ENCODE measurements at places on chromosomes 1 and 21.

GRCh38 chr1:167132301-167133010, 38.6 kb downstream of the STYXL2 start:
- DNase-seq, result no peak

DNA sequence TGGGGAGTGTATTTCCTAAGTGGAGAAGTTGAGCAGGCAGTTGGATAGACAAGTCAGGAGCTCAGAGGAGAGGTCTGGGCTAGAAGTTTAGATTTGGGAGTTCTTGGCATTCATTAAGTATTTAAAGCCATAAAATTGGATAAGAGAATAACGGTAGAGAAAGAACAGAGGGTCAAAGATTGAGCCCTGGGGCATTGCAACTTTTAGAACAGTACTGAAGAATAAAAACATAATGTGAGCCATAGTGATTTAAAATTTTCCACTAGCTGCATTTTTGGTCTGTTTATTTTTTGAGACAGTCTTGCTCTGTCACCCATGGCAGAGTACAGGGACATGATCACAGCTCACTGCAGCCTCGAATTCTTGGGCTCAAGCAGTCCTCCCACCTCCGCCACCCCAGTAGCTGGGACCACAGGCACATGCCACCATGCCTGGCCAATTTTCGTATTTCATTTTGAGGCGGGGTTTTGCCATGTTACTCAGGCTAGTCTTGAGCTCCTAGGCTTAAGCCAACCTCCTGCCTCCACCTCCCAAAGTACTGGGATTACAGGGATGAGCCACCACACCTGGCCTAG, 85.9 kb upstream of the SOX13 start:
- DNase-seq, result no peak

DNA sequence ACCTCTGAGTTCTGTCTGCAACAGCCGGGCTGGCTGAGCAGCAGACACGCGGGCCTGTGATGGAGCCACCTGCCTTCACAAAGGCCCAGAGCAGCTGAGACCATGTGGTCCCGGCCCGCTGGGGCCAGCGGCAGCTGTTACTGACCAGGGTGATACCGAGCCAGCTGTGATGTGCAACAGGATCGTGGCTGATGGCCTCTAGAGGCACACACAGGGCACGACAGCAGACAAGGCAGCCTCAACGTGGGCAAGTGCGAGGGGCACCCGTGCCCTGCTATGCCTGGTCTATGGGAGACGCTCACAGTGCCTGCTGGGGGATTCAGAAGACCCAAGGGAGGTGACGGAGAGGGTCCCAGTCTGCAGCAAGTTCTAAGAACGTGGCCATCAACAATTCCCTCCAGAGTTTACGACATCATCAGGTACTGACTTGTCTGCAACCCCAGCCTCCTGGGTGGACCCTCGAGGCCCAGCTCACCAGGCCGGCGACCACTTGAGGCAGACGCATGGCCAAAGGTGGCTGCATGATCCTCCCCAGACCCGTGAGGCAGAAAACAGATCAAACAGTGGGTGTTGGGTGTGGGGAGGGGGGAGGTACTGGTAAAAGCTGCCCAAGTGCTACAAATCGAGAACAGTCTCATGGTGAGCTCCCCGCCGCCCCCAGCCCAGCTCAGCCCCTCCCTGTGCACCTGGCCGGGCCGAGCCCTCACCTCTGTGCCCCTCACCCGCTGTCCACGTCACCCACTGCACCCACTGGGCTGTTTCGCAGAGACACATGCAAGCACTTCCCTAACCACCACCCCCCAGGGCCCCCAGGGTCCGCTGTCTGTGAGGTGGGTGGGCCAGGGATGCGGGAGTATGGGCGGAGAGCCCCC, 6.0 kb downstream of the POFUT2 start:
- no peak for DNase-seq

DNA sequence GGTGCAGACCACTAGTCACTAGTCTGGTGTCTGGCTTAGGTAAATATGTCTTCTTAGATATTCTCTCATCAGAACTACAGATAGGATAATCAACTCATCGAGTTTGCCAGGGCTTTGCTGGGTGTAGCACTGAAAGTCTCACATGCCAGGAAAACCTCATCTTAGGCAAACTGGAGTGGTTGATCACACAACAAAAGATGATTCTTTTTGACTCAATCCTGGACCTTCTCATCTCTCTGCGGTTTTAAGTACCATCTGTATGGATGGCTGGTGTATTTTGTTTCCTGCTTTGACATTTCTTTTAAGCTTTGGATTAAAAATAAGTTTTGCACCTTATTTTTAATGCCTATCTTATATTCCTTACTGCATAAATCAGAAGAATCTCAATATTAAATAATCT, 11.3 kb downstream of the GBP2 start:
- no peak for DNase-seq

- no peak for DNase-seq
Observed at GRCh38 chr1:12171206-12172041, 4.6 kb downstream of the TNFRSF1B start.

DNA sequence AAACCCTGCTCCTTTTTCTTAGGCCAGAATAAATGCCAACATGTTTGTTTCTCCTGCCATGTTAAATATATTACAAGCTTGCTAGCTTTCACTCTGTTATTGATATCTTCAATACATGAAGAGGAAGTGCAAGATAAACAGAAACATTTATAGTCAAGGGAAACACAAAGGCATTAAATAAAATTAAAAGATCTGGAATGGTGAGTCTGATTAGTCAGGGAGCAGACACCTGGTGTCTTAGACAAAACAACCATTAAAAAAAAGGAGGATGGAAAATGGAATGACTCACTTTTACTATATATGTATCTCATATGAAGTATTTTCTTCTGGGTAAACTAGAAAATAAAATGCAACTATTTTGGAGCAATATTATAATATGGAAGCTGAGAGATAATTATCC, 123.3 kb downstream of the SMYD3 start:
- no peak for DNase-seq

DNA sequence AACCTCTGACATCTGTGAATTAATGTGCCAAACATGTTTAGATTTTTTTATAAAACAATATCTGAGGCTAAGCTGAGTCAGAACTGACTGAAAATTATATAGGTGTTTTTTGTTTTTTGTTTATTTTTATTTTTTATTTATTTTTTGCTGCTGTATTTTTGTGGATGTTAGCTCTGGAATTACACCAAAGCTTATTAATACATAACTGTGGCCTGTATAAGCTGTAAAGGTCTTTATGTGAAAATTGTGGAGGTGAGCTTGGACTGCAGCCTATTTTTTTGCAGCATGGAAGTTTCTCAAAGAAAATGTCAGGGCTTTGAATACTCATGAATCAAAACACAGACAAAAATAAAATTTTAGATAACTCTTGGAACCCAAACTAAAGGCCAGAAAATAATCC, 199.8 kb downstream of the CHRM3 start:
- DNase-seq, result no peak
